Cardiac septum (tissue), 1 donor: ENCODE measurements at places on chromosomes 4 and X. TPM values are rescaled to one million over a fixed set of nuclear protein-coding genes. Genes with fewer than 3 reads are reported as not detected.

The PNCK gene
- total RNA-seq, result 7.6 TPM

The CHRDL1 gene
- 3.7 TPM for total RNA-seq

GRCh38 chr4:188822698-188823097 is 683.5 kb downstream of the TRIML1 start:
- DNase-seq, result no peak

- no peak for DNase-seq
Measured at GRCh38 chrX:24259544-24260240, 54.2 kb downstream of the SUPT20HL2 start.

DNA sequence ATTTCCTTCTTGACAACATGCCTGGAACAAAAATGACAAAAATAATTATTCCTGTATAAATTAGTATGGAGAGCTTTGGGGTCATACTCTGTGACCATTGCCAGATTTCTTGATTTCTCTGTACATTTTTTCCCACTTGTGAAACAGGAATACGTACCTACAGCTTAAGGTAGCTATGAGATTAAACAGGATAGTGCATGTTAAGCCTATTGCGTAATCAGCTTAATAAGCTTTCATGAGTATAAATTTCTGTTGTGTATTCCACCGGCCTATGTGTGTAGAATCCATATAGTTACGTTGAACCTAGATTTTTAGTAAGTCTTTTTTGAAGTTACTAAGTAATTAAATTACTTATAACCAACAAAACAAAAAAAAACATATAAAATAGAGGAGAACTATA is 334.9 kb downstream of the DCTD start:
- DNase-seq, result no peak

- DNase-seq, result no peak
Measured at GRCh38 chr4:179492260-179493080, 2050.2 kb upstream of the AGA start.

- DNase-seq, result no peak
Measured at GRCh38 chr4:38976308-38976707, 55.9 kb downstream of the TMEM156 start.
